A375 (cell line): ENCODE measurements at places on chromosomes 6 and 20. TPM values are rescaled to one million over a fixed set of nuclear protein-coding genes. Genes with fewer than 3 reads are reported as not detected.

PCK1 gene
- 0.04 TPM in 1 of 2 replicates, not detected in the other for total RNA-seq

LY6G5C gene
- 0.94 TPM in 1 of 2 replicates, not detected in the other for total RNA-seq

ISM1 gene
- total RNA-seq = 0.03 and 0.08 TPM in 2 replicates

IL17A gene
- total RNA-seq = not detected in 2 replicates

STXBP5 gene
- 4.3 and 5.8 TPM in 2 replicates for total RNA-seq

TGM3 gene
- not detected in 2 replicates for total RNA-seq

HLA-DRA gene
- 285 and 293 TPM in 2 replicates for total RNA-seq

TBX18 gene
- 11.1 and 11.8 TPM in 2 replicates for total RNA-seq

HS3ST5 gene
- not detected in 2 replicates for total RNA-seq

C6orf58 gene
- not detected in 2 replicates for total RNA-seq

GRM1 gene
- not detected in 2 replicates for total RNA-seq

ZBTB12 gene
- total RNA-seq = 5.6 and 6.4 TPM in 2 replicates

WFDC10B gene
- not detected in 2 replicates for total RNA-seq

PTGIS gene
- total RNA-seq = 0.05 and 0.08 TPM in 2 replicates

SRSF12 gene
- total RNA-seq = 0.04 and 0.05 TPM in 2 replicates

AIF1 gene
- total RNA-seq = not detected in 2 replicates

SEMG1 gene
- not detected in 2 replicates for total RNA-seq

BMP2 gene
- total RNA-seq = 13.4 and 15.8 TPM in 2 replicates

MUC21 gene
- total RNA-seq = not detected in 2 replicates

CTAGE9 gene
- total RNA-seq = not detected in 2 replicates

CDH4 gene
- 0.49 and 0.66 TPM in 2 replicates for total RNA-seq

MYMX gene
- not detected in 2 replicates for total RNA-seq

VARS1 gene
- 57.3 and 58.7 TPM in 2 replicates for total RNA-seq

GINS1 gene
- total RNA-seq = 17.4 and 20.0 TPM in 2 replicates

NKX2-4 gene
- total RNA-seq = 4.1 and 5.5 TPM in 2 replicates

SLC22A3 gene
- total RNA-seq = not detected in 2 replicates

WFDC12 gene
- total RNA-seq = not detected in 2 replicates

PMEPA1 gene
- total RNA-seq = 15.9 and 19.4 TPM in 2 replicates

HAO1 gene
- 0.08 TPM in 1 of 2 replicates, not detected in the other for total RNA-seq

CFB gene
- total RNA-seq = 0.60 and 1.6 TPM in 2 replicates

ZBTB24 gene
- 5.4 and 5.7 TPM in 2 replicates for total RNA-seq

ZNF831 gene
- not detected in 2 replicates for total RNA-seq

MAN1A1 gene
- 2.7 and 4.0 TPM in 2 replicates for total RNA-seq

ZNF391 gene
- total RNA-seq = 1.2 and 3.7 TPM in 2 replicates

PLCG1 gene
- 70.0 and 73.9 TPM in 2 replicates for total RNA-seq

DZANK1 gene
- total RNA-seq = 1.3 and 1.5 TPM in 2 replicates

TMEM244 gene
- total RNA-seq = 0.75 TPM in 1 of 2 replicates, not detected in the other

EPB41L1 gene
- 20.5 and 21.9 TPM in 2 replicates for total RNA-seq
